ENCODE measurements at places on chromosomes 1 and 21.

DNA sequence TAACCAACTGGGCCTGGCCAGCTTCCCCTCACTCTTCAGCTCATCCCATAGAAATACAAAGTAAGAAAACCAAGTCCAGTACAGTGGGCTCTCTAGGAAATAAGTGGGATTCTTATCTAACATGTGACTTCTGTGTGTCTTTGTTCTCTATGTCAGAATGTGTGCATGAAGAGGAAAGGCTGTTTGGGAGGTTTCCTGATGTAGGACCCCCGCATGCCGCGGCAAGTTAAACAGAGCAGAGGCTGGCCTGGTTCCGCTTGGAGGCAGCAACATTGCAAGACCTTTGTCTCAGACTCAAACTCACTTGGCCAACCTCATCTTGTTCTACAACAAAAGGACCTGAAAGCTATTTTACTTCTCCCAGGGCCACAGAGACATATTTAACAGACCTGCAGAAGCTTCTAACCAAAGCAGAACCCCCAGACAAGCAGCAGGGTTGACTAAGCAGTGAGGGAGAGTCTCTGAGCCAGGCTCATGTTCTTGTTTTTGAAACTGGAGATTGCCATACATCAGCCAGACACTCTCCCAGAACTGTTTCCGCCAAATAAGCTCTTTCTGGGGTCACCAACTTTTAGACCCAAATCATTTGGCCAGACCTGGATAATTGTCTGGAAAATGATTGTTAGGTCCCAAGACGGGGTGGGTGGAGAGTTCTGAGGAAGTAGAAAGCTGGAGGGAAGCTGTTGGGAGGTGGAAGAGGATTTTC lies 6.2 kb downstream of the MTARC2 start:
- no peak for DNase-seq

GRCh38 chr1:94701796-94702441 lies 118.2 kb upstream of the SLC44A3 start:
- no peak for DNase-seq

DNA sequence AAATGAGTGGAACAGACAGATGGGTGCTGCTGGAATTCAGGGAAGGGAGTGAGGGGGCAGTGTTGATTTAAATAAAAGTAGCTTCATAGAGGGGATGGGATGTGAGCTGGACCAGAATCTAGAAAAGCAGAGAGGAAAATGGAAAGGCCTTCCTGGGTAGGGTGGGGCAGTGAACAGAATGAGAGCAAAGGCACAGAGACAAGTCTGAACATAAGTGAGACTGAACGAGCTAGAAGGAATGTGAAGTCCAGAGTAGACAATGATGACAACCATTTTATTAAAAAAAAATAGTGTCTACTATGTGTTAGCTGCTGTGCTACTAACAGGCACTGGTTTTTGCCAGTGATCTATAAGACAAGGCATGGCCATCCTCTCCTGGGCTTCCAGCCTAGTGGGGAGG lies 36.0 kb downstream of the ELK4 start:
- DNase-seq: no peak

- no peak for DNase-seq
Observed at GRCh38 chr1:226722240-226722900, 16.7 kb downstream of the ITPKB start.

DNA sequence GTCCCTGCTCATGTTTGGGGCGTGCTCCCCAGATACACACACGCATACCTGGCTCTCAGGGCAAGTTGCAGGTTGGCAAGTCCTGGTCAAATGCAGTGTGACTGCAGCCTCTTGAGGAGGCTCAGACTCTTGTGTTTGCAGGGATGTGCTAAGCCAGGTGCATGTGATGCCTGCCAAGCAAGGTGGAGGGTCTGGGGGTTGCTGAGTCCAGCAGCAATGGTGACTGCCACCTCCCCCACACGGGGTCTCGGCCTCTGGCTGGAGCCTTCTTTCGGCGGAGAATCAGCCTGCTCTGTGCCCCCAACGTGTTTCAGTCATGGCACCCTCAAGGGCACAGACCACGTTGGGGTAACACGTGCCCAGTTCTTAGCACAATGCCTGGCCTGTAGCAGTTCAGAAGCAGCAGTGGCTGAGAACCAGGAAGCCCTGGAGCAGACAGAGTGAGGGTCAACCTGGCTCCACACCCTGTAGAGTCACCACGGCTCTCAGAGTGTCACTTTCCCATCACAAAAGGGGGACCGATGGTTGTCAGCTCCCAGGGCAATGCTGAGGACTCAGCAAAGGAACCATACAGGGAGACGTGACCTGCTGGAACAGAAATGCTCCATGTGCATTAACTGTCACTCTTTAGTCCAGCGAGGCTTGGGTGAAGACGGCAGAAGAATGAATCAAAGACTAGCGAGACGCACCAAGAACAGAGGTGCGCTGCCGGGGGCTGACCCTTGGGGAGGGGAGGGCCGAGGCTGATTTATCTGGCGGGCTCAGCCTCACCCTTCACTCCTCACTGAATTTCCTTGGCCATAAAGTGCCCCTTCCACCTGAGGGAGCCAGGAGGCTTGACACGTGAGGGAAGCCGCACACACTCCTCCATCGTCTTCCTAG lies 109.0 kb downstream of the PGBD5 start:
- DNase-seq: no peak

All from fibroblast of gingiva (primary cell).